Motor neuron (in vitro differentiated cells): ENCODE measurements at places on chromosomes 1 and 21. TPM values are rescaled to one million over a fixed set of nuclear protein-coding genes. Genes with fewer than 3 reads are reported as not detected.
A peak's percentile ranks its signal among the peaks of the same experiment; 100 is the strongest.

TPRG1L gene
- total RNA-seq, result 12.6 and 15.1 TPM in 2 replicates

DNA sequence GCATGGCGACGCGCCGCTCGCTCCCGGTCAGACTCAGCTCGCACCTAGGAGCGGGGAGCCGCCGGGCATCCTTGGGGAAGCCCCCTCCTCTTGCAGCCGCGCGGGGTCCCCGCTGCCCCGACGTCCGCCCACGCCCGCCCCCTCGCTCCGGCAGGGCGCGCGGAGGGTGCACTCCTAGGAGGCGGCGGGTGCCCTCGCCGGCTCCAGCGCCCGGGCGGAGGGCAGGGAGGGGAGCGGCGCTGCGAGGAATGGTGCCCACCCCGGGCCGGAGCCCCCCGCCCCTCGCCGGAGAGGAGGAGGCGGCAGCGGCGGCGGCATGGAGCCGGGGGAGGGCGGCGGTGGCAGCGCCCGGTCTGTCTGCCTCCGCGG is 488 bp downstream of the FAM78B start:
- ATAC-seq, result peak; percentile 49

NCDN gene
- 50.5 and 53.0 TPM in 2 replicates for total RNA-seq

- no peak for ATAC-seq
These were observed 76.5 kb upstream of the TSPAN2 start for GRCh38 chr1:115165776-115166175.

GRCh38 chr1:44778705-44779576 is 3.6 kb downstream of the RPS8 start:
- no peak for ATAC-seq

AKR7A2 gene
- total RNA-seq, result 51.6 and 56.1 TPM in 2 replicates

- ATAC-seq, result no peak
These were observed 54.1 kb upstream of the LRRC7 start for GRCh38 chr1:69513601-69514000.

DNA sequence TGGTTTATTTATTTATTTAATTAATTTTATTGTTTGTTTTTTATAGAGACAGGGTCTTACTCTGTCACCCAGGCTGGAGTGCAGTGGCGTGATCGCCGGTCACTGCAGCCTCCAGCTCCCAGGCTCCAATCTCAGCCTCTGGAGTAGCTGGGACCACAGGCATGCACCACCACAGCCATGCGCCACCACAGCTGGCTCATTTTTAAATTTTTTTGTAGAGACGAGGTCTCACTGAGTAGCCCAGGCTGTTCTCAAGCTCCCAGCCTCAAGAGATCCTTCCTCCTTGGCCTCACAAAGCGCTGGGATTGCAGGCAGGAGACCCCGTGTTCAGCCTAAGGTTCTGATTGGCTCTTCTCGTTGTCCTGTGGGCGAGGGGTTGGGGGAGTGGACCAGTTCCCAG is 22.1 kb downstream of the UMODL1 start:
- no peak for ATAC-seq

RGS4 gene
- 1.3 and 1.6 TPM in 2 replicates for total RNA-seq

DNA sequence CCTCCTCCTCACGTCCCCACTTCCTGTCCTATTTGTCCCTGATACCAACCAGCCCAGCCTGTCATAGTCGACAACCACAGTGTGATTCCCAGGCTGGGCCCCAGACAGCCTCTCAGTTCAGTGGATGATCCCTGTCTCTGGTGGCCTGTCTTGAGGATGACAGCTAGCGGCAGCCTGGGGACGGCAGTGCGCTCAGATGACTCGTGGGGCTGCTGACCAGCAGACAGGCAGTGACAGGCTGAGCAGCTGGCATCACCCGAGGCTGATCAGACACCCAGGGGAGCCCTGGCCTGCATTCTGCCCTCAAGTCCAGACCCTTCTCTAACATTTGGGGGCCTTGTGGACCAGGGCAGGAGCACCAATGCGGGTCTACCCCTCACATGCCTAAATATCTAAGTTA is 21.0 kb downstream of the NKAIN1 start:
- peak; percentile 67 for ATAC-seq

DNA sequence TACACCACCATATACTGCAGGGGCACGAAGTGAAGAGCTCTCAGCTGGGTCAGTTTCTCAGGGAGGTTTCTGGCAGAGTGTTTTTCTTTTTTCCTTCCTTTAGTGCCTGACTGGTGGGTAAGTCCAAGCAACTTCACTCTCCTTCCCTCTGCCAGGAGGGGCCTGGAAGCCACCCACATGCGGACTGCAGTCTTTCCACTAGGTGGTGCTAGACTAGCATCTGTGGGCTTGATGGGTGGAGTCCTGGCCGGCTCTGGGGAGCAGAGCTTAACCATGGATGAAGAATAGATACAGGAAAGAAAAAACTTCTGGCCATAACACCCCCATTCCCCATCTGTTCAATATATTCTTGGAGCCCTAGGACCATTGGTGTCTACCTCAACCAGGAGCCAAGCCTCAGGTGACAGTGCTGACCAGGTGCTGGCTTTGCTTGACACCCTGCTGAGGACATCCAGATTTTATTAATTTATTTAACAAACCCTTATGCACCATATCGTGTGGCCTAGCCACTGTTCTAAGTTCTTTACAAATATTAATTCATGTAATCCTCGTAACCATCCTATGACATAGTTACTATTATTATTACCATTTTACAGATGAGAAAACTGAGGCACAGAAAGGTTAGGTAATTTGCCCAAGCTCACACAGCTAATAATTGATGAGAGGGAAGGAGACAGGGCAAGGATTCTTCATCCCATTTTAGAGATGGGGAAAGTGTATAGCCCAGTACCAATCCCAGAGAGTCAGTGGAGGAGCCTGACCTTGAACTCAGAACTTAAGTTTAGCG is 126.7 kb upstream of the CSF3R start:
- ATAC-seq, result peak; percentile 56

ADPRS gene
- total RNA-seq, result 42.1 and 42.5 TPM in 2 replicates

DNA sequence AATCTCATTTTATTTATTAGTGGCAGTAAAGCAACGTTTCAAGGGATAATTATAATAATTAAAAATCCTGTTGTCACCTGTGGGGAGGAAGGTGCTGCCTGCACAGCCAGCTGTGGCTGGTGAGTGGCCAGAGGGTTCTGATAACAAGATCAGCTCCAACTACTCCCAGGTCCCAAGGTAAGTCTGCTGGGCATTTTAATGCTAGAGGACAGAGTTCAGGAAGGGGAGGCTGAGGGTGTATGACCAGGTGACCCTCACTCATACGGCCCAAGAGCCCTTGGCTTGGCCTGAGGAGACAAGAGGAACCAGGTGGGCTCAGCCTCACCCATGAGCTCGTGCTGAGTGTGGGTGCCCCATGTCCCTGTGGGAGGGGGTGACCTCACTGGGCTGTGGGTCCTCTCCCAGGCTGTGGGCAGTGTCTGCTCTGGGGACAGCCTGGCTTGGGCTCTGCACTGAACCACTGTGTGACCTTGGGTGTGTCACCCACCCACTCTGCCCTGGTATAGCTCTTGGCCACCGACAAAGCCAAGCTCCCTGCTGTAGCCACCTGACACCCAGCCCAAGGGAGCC is 223.8 kb downstream of the PTPRU start:
- no peak for ATAC-seq

AMY1B gene
- not detected in 2 replicates for total RNA-seq

- no peak for ATAC-seq
These were observed 3.4 kb downstream of the USP33 start for GRCh38 chr1:77756052-77756754.

DNA sequence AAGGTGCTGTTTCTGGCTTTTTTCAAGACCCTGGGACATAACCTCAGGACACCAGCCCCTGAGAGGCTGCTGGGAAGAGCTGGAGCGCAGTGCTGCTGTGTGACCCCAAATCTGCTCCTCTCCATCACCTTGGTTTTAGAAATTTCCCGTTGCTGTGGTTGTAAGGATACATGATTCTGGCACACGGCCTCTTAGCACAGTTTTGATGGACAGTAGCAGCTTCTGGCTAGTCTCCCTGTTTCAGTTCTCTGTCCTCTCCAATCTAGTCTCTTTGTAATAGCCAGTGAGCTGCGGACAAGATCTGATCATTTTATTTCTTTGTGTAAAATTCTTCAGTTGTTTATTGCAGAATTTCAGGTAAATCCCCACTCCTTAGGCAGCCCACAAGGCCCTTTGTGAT is 3.1 kb downstream of the CLIC6 start:
- ATAC-seq, result no peak

DNA sequence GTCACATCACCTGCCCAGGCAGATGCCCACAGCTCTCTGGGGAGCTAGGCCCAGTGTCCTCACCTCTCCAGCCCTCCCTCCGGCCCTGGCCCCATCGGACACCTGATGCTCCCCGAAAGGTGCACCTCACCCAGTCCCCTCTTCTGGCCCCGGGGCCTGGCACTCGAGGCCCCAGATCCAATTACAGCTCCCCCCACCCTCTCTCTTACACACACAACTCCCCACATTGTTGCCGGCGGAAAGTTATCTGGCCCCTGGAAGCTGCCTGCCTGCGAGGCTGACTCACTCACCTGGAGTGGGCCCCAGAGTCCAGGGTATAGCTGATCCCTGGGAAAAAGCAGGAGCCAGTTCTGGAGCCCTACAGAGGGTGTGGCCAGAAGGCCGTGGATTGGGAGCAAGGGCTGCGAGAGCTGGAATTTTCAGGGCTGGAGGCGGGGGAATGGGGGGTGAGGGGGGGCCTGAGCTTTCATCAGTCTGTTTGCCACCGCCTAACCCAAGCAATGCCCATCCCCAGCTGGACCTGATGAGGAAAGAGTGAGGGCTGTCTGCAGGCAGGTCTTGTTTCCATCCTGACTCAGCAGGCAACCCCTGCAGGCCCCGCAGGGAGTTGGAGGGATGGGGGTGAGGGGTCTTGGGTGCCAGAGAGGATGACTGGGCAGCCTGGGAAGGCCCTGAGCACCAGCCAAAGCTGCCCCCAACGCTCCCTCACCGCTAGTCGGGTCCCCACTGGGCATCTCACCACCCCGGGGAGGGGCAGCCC is 948 bp downstream of the FBXO2 start:
- ATAC-seq, result no peak

DNA sequence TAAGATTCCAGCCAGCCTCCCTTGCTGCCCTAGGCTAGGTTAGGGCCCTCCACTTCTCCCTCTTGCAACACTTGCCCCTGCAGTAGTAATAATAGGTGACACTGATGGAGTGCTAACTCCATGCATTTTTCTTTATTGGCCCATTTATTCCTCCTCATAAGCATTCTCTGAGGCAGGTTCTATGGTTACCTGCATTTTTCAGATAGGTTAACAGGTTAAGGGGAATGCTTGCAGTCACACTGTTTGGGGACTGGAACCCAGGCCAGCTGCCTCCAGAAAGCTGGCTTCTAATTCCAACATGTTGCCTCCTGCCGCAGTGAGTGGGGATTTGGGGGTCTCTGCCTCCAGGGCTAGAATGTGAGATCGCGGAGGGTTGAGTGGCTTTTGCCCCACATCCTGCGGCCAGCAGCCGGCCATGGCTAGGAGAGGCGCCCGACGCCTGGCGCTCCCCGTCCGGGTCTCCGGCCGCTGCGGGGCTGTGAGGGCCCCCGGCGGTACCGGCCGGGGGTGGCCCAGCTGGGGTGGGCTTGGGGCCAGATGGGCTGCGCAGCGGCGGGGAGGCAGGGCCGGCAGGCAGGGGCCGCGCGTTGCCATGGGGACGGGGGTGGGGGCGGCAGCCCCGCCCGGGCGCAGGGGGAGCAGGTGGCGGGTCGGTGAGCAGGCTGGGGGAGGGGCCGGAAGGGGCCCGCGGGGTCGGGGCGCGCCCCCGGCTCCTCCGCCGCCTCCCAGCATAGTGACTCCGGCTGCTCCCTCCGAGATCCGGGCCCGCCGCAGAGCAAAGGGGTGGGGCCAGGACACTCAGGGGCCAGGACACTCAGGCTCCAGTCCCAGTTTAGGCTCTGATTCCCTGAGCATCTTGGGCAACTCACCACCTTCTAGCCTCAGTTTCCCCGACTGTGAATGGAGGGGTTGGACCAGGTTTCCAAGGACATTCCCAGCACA is 68.4 kb upstream of the SSBP3 start:
- ATAC-seq, result peak; percentile 77
